ENCODE measurements at places on chromosomes 6 and 20.

DNA sequence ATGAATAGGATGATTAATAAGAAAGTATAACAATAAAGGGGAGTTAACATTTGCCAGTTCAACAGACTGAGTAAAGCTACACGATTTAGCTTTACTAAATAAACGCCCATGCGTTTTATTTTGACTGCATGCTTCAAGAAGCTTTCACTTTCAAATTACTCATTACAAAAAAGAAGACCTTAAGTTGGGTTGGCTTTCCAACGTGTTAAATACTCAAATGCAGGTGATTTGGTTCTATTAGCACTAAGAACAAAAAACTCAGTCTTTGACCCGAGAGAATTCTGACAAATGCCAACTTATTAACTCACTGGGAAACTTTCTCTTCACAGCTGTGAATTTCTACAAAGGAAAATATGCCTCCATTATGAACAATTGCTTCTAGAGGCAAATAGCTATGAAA is 24.8 kb downstream of the RNF146 start:
- no peak for DNase-seq

DNA sequence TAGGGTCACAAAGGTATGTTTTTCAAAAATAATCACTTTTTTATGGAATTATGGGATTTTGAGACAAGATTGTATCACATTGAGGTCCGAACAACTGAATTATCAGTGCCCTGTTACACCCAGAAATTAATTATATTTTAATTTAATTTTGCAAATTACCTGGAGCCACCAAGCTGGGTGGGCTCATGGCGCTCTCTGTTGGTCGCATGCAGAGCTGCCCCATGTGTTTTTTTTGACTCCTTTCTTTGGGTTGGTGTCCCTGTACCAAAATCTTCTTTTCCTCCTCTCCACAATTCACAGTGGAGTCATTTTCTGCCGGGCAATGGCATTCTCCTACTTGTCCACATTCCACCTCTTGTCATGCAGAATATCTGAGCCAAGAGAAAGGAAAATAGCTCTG is 38.9 kb upstream of the FRMD1 start:
- DNase-seq, result no peak

DNA sequence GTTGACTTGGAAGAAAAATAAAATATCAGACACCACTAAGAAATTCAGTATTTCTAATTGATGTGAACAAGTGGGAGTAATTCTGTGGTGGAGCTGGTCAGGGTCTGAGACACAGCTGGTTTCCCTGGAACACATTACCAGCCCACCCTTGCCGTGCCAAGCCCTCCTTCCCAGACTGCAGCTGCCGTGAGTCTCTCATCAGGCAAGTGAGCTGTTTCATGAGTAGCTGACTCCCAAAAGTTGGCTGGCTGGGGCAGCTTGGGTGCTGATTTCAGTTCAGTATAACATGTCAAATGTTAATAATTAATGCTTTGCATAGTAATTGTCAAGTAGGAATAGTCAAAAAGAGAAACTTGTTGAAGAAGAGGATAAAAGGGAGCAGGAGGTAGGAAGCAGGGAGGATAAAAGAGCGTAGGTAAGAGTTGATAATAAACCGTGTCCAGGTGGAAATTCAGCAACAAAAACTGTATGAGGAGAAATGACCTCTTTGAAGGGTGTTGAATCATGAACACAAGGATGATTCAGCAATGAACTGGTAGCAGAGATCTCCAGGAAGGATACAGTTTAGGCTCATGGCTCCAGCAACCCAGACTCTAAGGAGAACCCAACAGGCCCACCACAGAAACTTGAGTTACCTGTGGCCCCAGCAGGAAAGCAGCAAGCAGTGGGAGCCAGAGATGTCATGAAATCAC is 110.9 kb upstream of the SSTR4 start:
- no peak for DNase-seq

DNA sequence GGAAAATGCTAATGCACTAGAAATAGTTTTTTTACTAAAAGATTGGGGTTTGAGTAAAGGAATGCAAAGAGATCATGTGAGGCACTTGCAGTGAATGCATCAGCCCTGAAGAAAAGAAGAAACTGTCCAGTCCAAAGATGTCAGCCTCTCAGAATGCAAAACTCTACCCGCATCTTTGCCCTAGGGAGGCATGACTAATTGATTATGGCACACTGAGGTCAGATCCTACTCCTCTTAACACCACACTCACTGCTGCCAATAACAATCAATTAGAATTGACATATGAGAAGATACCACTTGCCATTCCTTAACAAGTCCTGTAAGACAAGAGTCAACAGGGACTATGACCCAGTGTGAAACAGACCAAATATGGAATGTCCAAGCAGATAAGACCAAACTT is 262.3 kb upstream of the PLN start:
- no peak for DNase-seq

DNA sequence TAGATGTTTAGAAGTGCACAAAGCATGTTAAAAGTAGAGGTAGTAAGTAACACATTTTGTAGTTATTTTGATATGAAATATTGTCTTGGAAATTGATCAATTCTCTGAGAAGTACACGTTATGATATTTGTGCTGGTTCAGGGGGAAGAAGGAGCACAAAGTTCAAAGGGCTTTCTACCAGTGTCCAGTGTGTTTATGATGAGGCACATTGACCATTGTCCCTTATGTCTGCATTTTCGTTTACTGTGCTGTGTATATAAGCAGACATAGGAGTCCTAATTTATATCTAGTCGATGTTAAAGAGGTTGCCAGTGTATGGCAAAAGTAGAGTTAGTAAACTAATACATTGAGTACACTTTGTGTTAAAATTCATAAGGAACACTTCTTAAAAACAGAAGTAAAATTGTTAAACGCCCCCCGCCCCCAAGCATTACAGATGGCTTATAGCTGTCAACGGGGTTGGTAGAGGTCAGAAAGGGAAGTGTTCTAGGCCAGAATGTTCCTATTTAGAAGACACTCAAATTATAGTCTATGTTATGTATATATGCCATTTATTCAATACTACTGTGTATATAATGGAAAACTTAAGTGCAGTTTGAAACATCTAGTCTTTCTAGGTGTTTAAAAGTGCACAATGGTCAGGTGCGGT is 13.3 kb upstream of the HMGN4 start:
- DNase-seq, result no peak

GRCh38 chr6:128208851-128209580 is 308.2 kb upstream of the THEMIS start:
- no peak for DNase-seq

DNA sequence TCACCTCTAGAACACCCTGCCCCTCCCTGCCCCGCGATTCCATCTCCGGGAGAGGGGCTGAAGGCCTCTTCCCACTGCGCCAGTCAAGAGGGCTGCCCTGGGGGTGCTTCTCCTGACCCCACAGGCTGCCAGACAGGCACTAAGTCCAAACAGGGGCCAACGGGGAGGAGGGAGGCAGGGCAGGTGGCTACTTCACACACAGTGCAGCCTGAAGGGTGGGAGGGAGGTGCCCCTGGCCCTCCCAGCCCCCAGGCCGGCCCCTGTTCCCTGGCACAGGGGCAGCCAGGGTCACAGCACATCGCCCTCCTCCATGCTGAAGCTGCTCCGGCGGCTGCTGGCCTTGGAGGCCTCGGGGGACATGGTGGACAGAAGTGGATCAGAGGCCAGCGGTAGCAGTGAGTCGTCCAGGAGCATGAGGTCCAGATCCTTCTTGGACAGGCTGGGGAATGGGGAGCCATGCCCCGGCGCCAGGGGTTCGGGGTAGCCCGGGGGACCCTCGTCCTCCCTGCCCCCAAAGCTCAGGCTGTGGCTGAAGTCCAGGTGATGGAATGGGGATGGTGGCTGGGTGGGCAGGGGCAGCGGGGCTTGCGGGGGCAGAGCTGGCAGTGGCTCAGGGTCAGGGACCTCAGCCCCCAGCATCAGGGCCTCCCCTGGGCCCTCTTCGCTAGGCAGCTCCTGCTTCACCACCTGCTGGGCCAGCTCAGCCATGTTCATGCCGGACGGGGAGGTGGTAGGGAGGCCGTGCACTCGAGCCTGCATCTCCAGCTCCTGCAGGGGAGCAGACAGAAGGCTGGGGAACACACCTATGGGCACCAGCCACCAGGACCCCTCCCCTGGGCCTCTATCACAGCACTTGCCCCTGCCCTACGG is 46.3 kb downstream of the MDFI start:
- no peak for DNase-seq

GRCh38 chr6:137175157-137175867 is 1.9 kb upstream of the IL22RA2 start:
- DNase-seq, result no peak

DNA sequence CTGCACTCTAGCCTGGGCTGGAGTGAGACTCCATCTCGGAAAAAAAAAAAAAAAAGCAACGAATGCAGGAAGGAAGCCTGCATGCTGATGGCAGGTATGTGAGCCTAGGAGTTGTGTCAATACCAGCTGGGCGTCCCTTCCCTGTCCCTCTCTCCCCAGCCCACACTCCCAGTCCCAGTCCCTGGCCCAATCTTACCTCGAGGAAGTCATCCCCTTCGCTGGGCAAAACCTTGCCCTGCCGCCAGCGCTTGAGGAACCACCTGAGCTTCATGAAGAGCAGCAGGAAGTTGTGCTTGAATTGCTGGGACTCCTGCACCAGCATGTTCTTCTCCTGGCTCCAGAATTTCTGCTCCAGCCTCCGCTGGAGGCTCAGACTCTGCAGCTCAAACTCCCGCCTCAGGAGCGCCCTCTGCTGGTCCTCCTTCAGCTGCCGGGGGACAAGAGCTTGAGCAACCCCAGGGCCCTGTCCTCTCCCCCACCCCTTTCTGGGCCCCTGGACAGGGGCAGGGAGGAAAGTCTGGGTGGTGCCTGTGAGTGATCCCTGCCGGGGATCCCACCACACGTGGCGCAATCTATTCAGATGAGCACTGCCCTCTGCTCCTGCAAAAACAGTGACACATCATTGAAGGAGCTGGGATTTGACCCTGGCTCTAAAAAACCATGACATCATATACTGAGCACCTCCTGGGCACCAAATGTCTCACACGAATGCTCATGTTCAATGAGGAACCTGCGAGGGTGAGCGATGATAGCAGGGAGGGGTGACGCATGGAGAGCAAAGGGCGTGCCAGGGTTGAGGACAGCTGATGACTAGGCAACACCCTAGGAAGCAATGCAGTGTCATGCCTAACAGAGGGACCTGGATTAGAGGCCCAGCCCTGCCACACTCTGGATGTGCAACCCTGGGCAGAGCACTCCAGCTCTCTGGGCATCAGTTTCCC is 35.0 kb upstream of the DSN1 start:
- no peak for DNase-seq

GRCh38 chr20:44173116-44173515 is 13.9 kb downstream of the JPH2 start:
- no peak for DNase-seq

GRCh38 chr6:167420177-167420576 is 95.3 kb downstream of the TTLL2 start:
- DNase-seq, result no peak

DNA sequence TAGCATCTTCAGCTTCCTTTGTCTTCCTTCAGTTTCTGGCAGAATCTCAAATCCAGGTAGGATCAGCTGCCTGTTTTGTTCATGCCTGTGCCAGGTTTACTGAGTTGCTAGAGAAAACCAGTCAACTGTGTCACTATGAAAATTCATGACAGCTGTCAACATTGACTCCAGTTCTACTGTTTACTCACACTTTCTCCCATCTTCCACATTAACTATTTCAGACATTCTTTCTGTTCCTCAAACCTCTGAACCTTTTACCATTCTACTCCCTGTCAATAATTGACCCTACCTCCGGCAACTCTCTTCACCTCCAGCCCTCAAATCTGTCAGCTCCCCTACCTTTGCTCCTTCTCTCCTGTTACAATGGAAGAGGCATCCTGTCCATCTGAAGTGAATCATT is 8.5 kb downstream of the ENPP4 start:
- DNase-seq, result no peak

DNA sequence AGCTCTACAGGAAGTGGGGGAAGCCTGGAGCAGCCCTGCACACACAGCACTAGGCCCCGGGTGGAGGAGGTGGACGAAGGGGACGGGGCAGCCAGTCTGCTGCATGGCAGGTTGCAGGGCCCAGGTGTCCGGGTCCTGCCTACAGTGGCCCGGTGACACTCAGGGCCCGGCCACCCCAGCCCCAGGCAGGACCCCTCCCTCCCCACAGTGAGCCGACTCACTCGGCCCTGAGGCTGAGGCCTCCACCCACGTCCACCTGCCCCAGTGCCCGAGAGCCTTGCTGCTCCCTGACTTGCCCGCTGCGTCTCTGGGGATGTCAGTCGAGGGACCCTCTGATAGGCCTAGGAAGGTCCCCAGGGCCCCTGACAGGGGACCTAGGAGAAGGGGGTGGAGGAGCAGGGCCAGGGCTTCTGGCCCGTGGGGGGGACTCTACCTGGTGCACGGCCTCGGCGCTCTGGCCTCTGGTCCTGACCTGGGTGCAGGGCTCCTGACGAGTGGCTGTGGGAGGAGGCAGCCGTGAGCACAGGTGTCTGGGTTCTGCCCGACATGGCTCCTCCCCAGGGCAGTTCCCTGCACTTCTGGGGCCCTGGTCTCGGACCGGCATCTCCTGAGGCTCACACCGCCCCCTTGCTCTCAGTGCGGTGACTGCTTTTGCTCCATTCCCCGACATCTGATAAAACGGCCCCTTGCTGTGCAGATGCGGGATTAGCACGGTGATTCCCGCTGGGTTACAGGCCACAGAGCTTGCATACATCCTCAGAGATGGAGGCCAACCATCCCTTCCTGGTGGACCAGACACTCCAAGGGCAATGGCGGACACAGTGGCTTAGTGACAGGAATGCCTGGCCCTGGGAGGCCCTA is 20.1 kb downstream of the FRMD1 start:
- DNase-seq, result no peak

- no peak for DNase-seq
Measured at GRCh38 chr20:36666181-36666740, 20.3 kb upstream of the SLA2 start.

DNA sequence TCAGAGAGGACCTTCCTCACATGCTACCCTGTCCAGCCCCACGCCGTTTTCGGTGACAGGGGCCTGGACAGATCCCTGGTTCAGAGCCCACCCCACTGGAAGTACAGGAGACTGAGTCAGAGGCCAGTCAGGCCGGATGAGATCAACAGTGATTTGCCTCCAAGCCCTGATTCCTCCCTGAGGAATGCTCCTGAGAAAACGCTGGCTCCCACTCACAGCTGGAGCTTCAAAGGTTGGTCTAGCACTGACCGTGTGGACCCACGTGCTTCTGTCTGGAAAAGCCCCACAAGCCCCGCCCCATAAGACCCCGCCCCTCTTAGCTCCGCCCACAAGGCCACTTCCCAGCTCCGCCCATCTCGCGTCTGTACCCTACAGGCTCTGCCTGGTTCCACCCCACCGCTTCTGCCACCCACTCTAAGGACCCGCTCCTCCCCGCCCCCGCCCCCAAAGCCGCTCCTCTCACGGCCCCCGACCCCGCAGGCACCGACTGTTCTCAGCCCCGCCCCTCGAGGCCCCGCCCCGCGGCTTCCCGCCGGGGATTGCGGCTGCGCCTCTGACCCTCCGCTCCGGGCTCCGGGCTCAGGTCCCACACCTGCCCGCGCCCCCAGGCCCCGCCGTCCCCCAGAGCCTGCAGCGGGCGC is 64.9 kb upstream of the BHLHE23 start:
- DNase-seq, result no peak

- peak; percentile 21 for DNase-seq
Measured at GRCh38 chr6:126131246-126131645, 144.9 kb downstream of the TRMT11 start.

DNA sequence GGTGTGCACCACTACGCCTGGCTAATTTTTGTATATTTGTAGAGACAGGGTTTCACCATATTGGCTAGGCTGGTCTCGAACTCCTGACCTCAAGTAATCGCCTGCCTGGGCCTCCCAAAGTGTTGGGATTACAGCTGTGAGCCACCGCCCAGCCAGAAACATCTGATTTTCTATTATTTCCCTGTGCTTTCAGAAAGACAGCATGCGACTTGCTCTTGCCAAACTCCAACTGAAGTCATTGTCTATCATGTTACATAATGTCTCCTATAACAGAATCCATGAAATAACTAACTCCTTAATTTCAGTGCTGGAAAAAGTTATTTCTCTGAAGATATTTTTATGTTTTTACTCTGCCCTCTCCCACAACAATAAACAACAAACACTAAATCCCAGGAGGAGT is 8.5 kb downstream of the RMND1 start:
- DNase-seq, result no peak

Data from esophagus muscularis mucosa (tissue), 4 donors.